ENCODE measurements at places on chromosomes 6 and 20.

DNA sequence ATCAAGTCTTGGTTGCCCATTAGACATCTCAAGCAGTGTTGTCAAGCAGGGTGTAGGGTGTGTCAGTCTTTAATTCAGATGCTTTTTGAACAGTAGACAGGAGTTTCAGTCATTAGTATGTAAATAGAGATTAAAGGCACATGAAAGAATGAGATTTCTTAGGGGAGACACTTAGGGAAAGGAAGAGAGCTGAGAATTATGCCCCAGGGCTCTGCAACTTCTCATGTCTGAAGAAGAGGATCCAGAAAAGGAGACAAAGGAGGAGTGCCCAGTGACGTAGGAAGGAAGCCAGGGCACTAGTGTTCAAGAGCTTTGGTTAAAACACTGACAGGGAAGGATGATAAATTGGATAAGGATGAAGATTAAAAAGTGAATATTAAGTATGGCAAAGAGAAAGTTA is 569.7 kb downstream of the NKAIN2 start:
- no peak for DNase-seq

DNA sequence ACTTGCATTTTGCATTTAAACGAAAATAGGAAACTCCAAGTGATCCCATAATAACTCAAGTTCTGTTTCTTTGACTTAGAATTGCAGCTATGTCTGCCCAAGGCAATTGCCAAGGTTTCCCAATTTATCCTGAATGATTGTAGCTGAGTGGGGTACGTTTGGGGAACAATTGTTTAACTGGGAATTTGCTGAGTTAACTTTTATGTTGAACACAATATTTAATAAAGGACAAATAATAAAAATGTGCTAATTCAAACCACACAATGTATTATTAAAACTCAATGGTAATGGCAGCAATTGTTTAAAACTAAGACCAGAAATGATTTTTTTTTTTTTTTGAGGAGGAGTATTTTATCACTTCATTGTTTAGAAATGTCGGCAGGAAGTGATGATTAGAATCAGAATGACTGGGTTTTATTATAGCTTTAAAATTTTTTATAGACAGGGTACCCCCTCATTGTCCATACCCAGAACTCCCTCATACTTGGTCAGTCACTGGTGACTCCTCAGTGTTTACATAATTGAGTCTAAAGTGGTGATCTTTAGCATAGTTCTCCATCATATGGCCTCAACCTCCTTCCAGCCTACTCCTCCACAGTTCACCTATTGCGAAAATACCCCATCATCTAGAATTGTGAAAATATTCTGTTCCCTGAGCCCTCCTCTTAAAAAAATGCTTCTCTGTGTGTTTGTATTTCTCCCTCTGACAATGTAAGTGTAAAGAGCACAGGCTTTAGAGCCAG is 389.2 kb upstream of the CITED2 start:
- DNase-seq = no peak

GRCh38 chr20:36606158-36607066 is 833 bp downstream of the RAB5IF start:
- DNase-seq = peak; percentile 9

- DNase-seq = no peak
Observed at GRCh38 chr6:72972579-72972978, 252.7 kb downstream of the KHDC1L start.

DNA sequence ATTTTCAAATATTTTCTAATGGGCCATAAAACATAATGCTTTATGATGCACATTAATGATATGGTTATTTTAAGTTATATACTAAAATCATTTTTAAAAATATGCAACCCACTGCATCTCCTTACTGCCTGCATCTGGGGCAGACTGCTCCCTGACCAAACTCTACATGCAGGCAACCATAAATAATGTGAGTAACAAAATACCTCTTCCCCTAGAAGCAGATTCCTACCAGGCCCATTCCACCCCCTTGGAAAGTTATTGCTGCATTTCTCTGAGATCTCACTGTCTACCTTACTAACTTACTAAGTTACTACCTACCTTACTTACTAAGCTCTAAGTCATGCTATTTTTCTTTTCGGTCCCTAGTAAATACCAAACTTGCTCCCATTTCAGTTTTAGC is 71.8 kb downstream of the ATG5 start:
- DNase-seq = no peak

DNA sequence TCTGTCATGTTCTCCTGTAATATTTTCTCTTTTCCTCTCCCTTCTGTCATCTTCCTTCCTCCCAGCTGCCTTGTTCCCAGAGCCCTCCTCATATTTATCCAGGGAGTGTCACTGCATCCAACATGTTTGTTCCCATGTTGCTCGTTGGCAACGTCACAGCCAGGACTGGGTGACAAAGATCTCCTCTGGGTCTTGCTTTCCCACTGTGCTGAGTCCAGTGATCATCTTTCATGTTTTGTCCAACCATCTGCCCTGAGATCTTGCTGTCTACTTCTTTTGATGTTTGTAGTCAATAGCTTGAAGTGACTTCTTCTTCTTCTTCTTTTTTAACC is 26.6 kb downstream of the FARS2 start:
- DNase-seq = no peak

DNA sequence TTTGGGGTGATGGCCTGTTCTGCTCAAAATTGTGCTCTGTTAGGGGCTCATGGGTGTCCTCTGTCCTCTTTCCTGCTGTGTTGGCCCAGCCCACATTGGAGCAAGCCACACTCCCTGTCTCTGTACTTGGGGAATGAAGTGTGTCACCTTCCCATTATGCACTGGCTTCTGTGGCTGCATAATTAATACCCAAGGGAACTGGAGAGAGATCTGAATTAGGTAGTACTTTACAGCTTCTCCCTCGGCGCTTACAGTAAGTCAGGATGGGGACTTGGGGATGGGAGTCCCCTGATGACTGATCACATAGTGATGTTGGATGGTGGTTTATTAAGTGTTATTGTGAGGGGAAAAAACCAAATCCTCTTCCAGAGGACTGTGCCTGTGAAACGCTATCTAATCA is 116.6 kb downstream of the FOXO3 start:
- DNase-seq = no peak

DNA sequence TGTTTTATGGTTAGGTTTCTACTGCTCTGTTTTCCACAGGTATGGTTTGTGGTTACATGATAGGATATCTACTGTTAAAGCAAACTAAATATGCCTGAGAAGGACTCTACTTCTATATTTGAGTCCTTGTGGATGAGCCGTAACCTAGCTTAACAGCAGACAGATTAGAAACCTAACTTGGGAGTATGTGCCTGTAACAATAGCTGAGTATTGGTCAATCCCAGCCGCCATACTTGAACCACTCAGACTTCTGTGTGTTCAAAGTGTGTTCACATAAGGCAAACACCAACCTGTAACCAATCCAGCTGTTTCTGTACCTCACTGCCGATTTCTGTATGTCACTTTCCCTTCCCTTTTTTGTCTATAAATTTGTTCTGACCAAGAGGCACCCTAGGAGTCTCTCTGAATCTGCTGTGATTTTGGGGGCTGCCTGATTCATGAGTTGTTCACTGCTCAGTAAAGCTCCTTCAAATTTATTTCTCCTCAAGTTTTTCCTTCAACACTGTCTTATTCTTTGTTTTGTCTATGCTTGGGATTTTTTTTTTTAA is 37.1 kb downstream of the PHF3 start:
- DNase-seq = no peak

- DNase-seq = no peak
Observed at GRCh38 chr6:25175196-25175595, 104.0 kb upstream of the CARMIL1 start.

- DNase-seq = no peak
Observed at GRCh38 chr6:17289630-17290061, 8.5 kb downstream of the RBM24 start.

- DNase-seq = no peak
Observed at GRCh38 chr6:145025488-145025887, 709.8 kb downstream of the EPM2A start.

GRCh38 chr6:116047173-116047933 is 13.3 kb downstream of the FRK start:
- DNase-seq = no peak

GRCh38 chr6:15892369-15892768 is 229.5 kb upstream of the DTNBP1 start:
- DNase-seq = no peak

- DNase-seq = no peak
Observed at GRCh38 chr6:158086504-158087223, 81.4 kb downstream of the SERAC1 start.

DNA sequence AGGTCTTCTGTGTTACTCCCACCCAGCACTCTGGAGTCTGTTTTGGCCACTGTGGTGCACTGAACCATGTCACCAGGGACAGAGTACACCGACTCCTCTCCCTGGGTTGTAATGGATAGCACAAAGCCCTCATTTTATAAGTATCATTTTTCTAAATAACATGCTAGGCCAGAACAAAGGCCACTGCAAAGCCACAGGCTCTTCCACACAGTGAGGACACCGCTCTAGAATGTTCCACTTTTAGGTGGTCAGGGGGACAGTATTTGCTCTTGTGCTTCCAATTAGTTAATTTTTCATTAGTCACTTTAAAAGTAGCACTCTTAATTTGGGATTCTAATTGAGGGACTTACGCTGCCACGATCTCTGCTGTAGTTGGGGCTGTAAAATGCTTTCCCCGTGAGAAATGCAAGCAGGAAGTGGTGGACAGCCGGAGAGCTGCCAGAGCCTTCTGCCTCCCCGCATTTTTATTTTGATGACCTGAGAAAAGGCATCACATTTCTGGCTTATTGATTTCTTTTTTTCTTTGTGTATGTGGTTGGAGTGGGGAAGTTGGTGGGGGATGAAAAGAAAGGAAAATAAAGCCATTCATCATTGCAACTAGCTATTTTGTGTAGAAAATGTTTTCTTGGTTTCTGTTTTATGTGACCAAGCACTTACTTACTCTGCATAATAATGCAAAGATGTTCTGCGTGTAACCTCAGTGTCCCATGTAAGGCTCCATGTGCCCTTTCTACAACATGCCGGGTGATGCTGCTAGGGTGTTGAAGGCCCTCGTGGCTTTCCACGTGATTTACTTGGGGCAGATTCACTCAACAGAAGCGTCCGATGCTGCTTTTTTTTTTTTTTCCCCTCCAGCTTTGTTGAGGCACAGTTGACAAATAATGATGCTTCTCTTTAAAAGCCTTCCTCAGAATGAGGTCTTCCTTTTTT is 195.9 kb downstream of the SASH1 start:
- no peak for DNase-seq

DNA sequence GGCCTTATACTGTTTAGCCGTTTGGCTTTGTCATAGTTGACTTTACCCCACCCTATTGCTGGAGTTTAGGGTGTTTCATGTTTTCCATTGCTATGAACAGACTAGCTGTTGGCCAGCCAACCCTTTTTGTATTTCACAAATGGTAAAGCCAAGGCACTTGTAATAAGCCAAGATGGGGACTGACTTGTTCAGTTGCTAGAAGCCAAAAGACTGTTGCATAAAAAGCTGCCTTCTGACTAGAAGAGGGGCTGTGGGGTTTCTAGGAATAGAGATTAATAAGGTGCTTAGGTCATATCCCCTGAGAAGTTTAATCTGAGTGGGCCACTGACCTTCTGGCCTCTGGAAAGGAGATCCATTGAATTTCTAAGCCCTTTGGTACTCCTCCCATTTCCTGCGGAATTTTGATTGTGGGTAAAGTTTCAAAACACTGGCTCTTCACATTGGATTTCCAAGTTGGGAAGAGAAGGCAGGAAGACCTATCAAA is 211.1 kb downstream of the PLCB4 start:
- no peak for DNase-seq

DNA sequence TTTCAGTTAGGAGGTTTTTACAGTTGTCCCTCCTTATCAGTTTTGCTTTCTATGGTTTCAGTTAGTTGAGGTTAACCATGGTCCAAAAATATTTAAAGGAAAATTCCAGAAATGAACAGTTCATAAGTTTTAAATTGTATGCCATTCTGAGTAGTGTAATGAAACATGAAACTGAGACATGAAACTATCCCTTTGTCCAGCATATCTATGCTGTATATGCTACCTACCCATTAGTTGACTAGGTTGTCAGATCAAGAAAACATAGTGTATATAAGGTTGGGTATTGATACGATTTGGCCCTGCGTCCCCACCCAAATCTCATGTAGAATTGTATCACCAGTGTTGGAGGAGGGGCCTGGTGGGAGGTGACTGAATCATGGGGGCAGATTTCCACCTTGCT is 39.1 kb downstream of the VGLL2 start:
- DNase-seq = no peak

GRCh38 chr6:145673504-145673903 is 61.8 kb downstream of the EPM2A start:
- DNase-seq = no peak

DNA sequence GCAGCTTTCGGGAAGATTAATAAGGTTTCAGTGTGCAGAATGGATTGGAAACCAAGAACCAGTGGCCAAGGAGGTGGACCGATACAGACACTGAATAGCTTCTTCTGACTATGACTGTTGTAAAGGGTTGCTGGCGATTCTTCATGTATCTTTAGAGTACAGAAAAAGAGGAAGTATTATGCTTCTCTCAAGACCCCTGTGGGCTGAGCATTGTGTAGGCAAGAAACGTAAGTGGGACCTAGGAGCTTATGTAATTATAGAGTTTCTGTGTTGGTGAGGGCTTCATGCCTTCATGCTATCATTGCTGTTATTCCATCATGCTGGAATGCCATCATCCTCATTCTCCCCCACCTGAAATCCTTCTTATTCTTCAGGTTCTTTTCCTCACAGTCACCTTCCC is 105.4 kb upstream of the AKIRIN2 start:
- no peak for DNase-seq

- no peak for DNase-seq
Observed at GRCh38 chr20:62214067-62214466, 6.0 kb downstream of the HRH3 start.

DNA sequence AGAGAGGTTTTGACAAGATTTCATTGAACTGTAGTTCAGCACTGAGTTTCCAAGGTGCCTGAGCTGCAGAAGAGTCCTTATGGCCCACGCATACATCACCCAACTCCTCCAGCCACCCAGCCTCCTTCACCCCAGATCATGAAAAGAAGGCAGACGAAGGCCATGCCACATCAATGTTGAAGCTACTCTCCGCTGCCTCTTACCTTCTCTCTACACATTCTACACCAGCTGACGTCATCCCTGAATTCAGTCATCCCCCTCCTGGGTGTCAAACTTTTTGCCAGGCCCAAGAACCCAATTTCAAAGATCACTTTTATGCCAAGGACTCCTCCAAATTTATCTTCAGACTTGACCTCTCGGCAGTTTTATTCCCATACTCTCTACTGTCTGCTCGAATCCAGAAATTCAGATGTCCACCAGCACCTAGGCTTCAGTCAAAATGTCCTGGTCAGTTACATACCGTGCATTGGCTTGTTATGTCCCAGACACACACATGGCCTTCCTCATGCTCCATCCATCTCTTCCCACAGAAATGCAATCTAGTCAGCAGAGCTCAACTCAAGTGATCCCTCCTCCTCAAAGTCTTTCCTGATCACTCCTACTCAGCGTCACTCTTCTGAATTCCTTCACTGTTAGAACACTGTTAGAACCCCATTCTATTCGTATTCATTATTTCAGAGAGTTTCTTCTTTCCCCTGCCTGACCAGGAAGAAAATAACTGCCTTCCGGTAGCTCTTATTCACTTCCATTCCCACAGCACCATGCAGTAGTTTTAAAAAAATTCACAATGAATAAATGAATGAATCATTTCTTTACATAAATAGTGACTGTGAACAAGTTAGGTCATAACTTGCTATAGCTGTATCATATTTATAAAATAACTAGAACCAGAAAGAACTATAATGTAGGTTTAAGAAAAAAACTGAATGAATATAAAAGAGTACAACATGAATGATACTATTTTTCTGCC is 11.5 kb downstream of the ATXN1 start:
- no peak for DNase-seq

- DNase-seq = no peak
Observed at GRCh38 chr20:5719861-5720403, 30.3 kb upstream of the SHLD1 start.

- DNase-seq = no peak
Observed at GRCh38 chr20:41147767-41148191, 10.4 kb downstream of the PLCG1 start.

Data from endothelial cell (in vitro differentiated cells).